HTR-8/SVneo (cell line): ENCODE measurements at places on chromosomes 2 and 18.
A peak's percentile ranks its signal among the peaks of the same experiment; 100 is the strongest.

DNA sequence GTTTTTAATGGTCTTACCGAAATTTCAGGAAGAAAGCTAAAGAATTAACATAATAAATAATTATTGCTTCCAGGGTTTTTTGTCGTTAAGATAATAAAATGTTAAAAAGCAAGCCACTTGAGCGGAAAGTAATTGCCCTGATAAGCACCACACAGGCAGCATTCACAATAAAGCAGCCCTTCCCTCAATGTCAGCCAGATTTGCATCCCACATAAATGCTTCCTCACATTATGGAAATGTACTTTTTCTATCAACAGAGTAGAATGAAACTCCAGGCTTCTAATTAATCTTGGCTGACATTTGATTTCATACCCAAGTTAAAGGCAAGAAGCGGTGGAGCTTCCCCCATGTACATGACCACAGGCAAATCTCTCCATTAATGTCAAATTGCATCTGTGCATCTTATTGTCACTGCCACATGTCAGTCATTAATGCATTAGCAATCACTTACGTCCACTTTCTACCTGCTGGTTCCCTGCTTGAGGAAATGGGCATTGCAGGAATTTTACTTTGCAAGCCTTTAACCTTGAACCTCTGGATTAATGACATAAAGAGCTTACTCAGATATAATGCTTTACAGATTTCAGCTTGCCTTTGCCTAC lies 26.2 kb downstream of the PTPRM start:
- no peak for DNase-seq

DNA sequence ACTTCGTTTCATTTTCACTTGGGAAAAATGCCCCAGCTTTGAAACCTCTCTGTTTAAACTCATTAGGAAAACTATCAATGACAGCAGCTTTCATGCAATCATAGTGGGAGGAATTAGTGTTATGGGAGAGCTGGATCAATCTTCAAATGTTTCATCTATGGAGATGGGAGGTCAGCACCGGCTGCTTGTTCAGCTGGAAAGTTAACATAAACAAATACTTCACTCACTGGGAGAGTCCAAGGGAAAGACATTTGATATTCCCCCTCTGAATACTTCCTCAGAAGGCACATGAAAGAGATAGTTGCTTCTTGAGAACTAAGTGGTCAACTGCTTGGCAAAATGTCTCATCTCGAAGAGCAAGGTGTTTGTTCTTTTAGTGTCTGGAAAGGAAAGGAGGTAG lies 7.3 kb downstream of the LYPD1 start:
- no peak for DNase-seq

GRCh38 chr18:6561420-6561861 lies 146.7 kb upstream of the L3MBTL4 start:
- no peak for DNase-seq

GRCh38 chr2:225070811-225071210 lies 28.5 kb upstream of the DOCK10 start:
- no peak for DNase-seq

DNA sequence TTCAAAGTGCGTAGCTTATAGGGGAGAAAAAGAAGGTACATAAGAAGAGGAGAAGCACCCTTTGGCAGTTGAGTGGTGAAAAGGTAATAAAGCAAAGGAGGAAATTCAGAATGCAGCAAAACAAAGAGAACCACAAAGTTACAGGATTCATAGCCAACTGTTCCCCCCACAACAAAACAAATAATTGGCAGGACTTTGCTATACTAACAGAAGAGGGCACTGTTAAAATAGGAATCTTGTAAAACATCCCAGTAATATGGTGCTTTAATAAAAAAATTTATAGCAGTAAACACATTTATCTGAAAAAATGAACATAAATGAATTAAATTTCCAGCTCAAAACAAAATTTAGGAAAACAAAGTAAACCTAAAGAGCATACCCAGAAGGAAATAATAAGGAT lies 42.3 kb downstream of the R3HDM1 start:
- DNase-seq, result no peak

- DNase-seq, result no peak
Measured at GRCh38 chr2:20563833-20564232, 87.1 kb downstream of the HS1BP3 start.

DNA sequence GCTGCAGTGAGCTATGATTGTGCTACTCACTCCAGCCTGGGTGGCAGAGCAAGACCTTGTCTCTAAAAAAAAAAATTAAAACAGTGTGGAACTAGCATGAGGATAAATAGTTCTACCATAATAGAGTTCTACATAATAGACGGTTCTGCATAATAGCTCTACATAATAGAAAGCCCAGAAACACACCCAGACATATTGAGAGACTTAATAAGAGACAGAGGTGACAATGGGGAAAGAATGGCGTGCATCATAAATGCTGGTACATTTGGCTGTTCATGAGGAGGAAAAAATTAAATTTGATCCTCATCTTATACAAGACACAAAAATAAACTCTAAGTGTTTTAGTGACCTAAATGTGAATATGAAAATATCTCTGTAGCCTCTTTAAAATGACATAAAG lies 58.5 kb downstream of the PTRHD1 start:
- no peak for DNase-seq

- no peak for DNase-seq
Measured at GRCh38 chr18:49206717-49207116, 253.7 kb downstream of the DYM start.

- peak; percentile 48 for DNase-seq
Measured at GRCh38 chr18:10234912-10235660, 219.3 kb upstream of the APCDD1 start.

DNA sequence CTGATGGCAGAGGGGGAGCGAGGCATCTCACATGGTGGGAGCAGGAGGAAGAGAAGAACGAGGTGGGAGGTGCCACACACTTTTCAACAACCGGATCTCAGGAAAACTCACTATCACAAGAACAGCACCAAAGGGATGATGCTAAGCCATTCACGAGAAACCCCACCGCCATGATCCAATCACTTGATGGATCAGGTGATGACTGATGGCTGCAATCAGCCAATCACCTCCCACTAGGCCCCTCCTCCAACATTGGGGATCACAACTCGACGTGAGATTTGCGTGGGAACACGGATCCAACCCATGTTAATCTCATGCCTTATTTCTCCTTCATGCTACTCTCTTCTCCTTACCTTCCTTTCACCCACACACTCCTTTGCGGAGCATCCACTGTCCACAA lies 143.6 kb downstream of the ANTXR1 start:
- DNase-seq, result no peak

GRCh38 chr2:3670376-3670775 lies 12.4 kb downstream of the ALLC start:
- DNase-seq, result no peak

GRCh38 chr2:205686783-205687640 lies 4.7 kb downstream of the NRP2 start:
- no peak for DNase-seq

GRCh38 chr18:65365245-65365980 lies 385.4 kb upstream of the CDH7 start:
- no peak for DNase-seq

DNA sequence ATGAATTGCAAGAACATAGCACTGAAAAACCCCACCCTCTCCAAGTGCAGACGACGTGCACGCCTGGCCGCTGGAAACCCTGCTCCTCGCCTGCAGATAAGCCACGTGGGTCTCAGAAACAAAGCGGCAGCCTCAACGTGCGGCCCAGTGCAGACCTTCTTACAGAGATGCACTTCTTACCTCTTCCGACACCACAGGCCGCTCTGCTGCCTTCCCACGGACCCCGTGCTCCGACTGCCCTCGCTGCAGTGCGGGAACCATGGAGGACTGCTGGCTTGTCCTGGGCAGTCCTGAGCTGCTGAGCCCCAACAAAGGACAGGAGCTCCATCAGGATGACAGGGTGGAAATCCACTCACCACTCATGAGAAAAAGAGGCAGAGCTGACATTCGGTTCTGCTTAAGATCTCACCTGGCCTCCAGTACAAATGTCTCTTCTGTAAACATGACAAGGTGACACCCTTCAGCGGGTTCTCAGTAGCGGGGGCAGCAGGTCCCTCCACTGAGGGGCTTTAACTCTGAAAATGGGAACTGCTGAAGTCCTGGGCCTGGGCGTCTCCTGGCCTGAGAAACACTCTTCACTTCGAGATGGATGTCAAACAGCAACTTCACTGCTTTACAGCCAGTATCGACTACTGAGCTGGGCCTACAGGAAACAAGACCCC lies 6.2 kb downstream of the COPS9 start:
- no peak for DNase-seq

DNA sequence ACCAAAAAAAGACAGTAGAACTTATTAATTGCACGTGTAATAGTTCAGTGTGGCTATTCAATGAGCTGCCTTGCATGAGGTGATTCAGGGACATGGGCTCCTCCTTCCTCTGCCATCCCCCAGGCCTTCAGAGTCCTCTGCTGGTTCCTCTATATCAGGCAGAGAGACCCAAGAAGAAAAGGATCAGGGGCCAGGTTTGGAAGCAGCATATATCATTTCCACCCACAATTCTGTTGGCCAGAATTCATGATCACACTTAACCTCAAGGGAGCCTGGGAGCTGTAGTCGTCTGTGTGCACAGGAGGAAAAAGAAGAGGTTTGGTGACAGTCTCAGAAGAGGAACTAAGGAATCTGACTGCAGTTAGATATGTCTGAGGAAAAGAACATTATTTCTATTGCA lies 114.0 kb upstream of the GLS start:
- DNase-seq, result no peak

- DNase-seq, result no peak
Measured at GRCh38 chr2:109210431-109211200, 81.6 kb downstream of the SH3RF3 start.
